ENCODE measurements at places on chromosomes 16 and 17.

GRCh38 chr17:45844695-45845375 is at the start of gene SPPL2C:
Gene SPPL2C, plus strand, starts transcription at chr17:45844881. Its CDS starts 26 bp downstream, at chr17:45844907.
- no peak for DNase-seq

DNA sequence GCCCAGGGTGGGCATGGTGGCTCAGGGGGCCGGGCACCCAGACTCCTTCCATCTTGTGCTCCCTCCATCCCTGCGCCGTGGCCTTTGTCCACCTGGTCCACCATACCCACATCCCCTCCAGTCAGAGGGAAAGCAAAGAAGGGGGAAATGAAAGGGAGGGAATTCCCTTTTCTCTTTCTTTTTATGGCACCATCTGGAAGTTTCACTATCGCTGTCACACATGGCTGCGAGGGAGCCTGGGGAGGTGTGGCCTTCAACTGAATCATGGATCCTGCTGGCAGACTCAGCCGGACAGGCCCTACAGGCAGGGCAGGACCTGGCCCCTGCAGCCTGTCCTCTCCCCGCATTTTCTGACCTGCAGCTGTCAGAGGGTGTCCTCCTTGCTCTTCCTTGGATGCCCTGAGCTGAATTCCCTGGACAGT is 6.2 kb downstream of the SLC12A3 start:
- DNase-seq, result no peak

GRCh38 chr17:79341222-79341780 is 266.7 kb downstream of the ENGASE start:
- no peak for DNase-seq

DNA sequence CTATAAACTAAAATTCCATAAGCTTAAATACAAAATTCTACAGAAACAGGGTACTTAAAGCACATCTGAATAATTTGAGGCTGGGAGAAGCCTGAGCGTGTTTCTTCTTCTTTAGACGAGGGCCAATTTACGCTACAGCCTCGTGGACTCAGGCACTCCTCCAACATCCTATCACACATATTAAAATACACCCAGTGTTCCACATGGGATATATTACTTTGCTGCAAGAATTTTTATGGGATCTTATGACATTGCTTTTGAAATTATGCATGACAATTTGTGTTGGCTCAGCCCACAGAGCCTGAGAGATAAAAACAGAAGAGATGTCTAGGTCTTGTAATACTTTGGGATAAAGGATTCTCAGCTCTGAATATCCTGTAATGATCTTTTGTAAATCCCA is 3.5 kb upstream of the TANGO6 start:
- DNase-seq, result no peak

DNA sequence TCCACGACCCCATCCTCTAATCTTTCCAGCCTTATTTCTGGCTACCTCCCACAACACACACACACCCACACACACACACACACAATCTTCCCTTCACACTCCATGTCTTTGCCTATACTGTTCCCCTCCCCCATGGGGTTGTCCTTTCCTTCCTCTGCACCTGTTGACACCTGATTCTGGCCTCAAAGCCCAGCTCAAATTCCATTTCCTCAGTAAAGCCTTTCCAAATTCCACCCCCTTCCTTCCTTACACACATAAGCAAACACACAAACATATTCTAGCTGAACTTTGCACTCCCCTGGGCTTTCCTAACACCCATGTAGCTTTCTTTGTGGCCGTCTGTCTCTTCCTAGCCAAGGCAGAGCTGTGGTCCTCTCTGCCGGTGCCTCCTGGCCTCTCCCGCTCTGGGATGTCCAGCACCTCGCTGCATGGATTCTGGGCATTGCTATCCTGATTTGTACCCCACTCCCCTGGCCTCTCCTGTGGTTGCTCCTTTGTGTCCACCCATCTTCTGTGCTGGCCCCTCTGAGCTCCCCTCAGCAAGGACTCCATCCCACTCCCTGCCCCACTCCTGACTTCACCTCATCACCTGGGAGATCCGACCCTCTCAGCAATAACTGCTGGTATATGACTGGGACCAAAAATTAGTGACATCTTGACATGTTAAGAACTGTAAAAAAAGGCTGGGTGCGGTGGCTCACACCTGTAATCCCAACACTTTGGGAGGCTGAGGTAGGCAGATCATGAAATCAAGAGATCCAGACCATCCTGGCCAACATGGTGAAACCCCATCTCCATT is 8.4 kb upstream of the SRCIN1 start:
- DNase-seq, result no peak

DNA sequence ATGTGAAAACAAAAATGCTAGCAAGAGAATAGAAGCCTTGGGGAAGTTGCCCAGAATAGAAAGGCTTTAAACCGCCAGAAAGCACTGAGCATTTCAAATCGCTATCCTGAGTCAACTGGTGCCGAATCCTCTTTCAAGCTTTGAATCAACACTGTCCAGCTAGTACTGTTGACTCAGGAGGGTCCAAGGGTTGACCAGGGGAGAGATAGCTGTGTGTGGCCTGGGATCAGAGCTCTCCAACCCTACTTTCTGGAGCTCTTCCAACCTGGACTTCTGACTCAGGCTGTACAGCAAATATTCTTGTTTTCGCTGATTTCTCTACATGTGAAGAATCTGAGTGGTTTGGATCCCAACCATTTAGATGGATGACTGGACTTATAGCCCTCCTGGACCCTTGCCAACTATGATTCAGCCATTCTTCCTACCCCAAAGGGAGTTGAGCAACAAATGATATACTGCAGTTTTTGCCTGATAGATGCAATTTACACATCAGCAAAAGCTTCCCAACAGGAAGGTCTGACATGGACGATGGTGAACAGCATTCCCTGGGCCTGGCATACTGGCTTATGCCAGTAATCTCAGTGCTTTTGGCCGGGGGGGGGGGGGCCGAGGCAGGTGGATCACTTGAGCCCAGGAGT is 154.0 kb upstream of the SDK2 start:
- DNase-seq, result no peak
